ENCODE measurements at places on chromosomes 11 and 22. TPM values are rescaled to one million over a fixed set of nuclear protein-coding genes. Genes with fewer than 3 reads are reported as not detected.

DNA sequence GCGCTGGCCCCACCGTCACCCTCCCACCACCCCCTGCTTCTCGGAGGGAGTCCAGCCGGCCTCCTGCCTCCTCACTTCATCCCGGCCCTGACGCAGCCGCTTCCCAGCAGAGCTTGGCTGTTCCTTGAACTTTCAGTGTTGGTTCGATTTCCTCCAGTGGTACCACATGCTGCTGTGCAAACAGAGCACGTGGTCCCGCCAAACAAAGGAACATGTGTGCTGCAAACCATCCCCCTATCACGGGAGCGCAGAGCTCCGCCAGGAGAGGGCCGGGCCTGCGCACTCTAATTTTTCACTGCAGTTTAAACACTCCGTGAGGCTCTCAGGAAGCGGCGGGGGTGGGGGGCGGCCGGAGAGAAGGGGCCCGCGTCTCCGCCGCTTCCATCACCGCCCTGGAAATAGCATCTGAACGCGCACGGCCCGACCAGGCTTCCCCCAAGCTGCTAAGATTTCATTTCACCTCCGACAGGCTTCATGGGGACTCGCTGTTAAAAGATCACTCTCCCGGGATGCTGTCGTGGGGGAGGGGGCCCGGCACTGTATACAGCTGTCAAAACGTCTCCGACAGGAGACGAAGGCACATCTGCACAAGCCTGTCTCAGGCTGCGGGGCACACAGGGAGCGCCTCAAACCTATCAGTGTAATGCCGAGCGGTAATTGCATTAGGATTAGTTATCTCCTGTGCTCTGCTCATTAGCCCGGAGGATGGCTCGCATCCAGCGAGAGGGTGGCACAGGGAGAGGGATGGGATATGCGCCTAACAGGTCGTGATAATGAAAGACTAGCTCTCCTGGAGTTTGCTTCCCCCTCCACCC, 269.9 kb upstream of the SORL1-AS1 start:
- H3K4me3 ChIP-seq = peak overlapping the region; percentile 51
- H3K36me3 ChIP-seq = no peaks in the 10 kb centered on the region
- peaks cover 8% of the 10 kb centered on the region for H3K4me1 ChIP-seq
- no peak for DNase-seq
- peaks cover 21% of the 10 kb centered on the region for H3K27me3 ChIP-seq

Gene PATE4
- polyA plus RNA-seq = not detected

DNA sequence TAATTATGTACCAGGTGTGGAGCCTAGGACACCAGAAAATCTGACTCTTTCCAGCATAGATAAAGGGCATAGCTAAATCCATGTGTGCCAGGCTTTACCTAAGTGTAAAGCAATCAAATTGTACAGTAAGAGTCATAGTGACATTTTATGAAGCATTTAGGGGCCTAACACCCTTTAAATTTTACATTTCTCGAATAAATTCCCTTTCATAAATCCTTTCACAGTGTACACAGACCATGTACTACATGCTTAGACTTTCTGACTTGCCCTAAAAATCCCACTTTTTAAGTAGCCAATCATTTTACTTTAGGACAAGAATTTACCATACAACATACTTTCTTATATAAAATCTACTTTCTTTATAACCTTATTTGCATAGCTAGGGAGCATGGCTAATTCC, 727.6 kb upstream of the LUZP2 start:
- no peak for DNase-seq
- no peaks in the 10 kb centered on the region for H3K27me3 ChIP-seq
- no peak overlapping the region for H3K27ac ChIP-seq

Gene FAM83F
- not detected for polyA plus RNA-seq

Gene CHST1
- polyA plus RNA-seq = not detected

Gene MIAT
- polyA plus RNA-seq = 0.03 TPM

Gene UEVLD
- polyA plus RNA-seq = 15.5 TPM

DNA sequence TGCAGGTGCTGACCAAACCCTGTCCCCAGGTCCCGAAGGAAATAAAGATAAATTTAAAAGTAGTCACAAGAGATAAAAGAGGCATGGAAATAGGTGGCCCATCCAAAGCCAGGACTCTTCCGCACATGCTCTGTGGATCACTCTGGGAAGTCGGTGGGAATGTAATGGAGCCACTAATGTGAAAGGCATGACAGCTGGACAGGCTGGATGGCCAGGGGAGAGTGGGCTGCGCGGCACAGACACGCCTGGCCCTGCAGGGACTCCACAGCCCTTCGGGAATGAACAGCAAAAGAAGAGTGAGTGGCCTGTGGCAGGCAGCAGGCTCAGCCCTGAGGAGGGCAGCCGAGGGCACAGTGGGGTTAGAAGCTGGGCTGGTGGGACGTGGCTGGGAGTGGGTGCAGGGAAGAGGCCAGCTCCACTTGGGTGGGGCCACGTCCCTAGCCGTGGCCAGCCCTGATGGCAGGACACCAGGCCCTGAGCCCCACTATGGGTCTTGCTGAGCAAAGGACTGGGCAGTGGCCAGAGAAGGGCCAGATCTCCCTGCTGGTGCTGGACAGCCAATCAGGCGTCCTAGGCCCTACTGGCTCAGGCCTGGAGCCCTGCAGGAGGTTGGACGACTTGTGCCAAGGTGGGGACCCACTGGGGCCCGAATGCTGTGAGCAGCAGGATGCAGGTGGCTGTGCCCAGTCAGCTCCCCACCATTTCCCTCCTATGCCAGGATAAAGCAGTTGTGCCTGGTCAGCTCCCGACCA, 31.3 kb upstream of the GNB1L start:
- no peaks in the 10 kb centered on the region for H3K27me3 ChIP-seq
- peak overlapping the region; percentile 83 for H3K27ac ChIP-seq
- DNase-seq = no peak
- peaks cover 14% of the 10 kb centered on the region for H3K36me3 ChIP-seq
- H3K4me3 ChIP-seq = no peak overlapping the region

- H3K27ac ChIP-seq = no peak overlapping the region
- peaks cover 3% of the 10 kb centered on the region for H3K4me1 ChIP-seq
- no peak overlapping the region for H3K4me3 ChIP-seq
- H3K36me3 ChIP-seq = no peaks in the 10 kb centered on the region
- DNase-seq = no peak
Measured at GRCh38 chr11:111793863-111794262, 27.7 kb upstream of the PPP2R1B start.

- no peak overlapping the region for H3K27ac ChIP-seq
- peak; percentile 52 for DNase-seq
- H3K4me1 ChIP-seq = peaks cover 24% of the 10 kb centered on the region
- H3K36me3 ChIP-seq = no peaks in the 10 kb centered on the region
Measured at GRCh38 chr11:59263225-59263894, 50.6 kb upstream of the MPEG1 start.

GRCh38 chr11:113198972-113199661, 115.3 kb upstream of the TTC12 start:
- H3K36me3 ChIP-seq = no peaks in the 10 kb centered on the region
- H3K27me3 ChIP-seq = peaks cover 6% of the 10 kb centered on the region
- no peak for DNase-seq
- H3K4me3 ChIP-seq = no peak overlapping the region
- H3K27ac ChIP-seq = no peak overlapping the region
- peaks cover 10% of the 10 kb centered on the region for H3K4me1 ChIP-seq

DNA sequence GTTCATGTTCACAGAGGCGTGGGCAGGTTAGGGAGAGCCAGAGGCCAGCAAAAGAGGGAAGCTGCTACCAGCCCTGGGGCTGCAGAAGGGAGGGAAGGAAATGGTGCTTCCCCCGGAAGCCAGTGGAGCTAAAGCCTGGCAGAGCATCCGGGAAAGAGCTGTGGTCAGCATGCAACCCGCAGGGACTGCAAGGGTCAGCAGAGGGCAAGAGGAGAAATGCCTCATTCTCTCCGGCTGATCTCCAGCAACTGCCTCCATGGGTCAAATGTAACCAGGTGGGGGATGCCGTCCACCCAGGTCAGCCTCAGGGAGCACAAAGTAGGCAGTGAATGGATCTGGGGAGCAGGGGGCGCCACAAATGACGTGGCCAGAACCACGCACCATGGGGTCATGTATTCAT, 36.9 kb upstream of the PRR5 start:
- H3K36me3 ChIP-seq = no peaks in the 10 kb centered on the region
- H3K4me1 ChIP-seq = peaks cover 46% of the 10 kb centered on the region
- peaks cover 24% of the 10 kb centered on the region for H3K27me3 ChIP-seq
- H3K4me3 ChIP-seq = no peak overlapping the region
- DNase-seq = peak; percentile 60

Gene LYVE1
- polyA plus RNA-seq = 0.07 TPM

Gene KRTAP5-10
- polyA plus RNA-seq = not detected

DNA sequence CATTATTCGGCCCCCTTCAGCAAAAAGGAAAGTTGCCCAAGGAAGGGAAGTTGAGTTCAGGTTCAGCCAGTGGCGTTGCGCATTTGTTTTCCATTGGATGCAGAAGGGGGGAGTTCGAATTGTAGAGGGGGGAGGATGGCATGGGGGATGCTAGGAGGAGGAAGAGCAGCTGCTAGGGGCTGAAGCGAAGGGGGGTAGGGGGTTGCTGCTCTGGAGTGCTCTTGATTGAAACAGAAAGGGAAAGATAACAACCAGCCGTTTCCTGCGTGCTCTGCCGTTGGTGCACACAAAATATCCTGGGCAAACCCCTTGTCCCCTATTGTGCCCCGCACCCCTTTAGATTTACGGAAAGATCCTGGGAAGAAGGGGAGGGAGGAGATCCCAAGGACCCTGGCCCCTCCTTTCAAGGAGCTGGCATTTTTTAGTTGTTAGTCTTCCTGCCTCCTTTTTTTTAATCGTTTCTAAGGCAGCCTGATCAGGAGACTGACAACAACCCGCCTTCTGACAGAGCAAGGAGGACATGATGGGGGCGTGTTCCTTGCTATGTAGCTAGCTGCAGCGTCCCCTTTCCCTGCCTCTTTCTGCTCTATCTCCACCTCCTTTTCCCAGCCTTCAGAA, 2.1 kb downstream of the KMT2A start:
- peaks cover 56% of the 10 kb centered on the region for H3K4me1 ChIP-seq
- peak; percentile 27 for DNase-seq
- no peaks in the 10 kb centered on the region for H3K27me3 ChIP-seq
- no peaks in the 10 kb centered on the region for H3K36me3 ChIP-seq
